Activated CD4-positive, alpha-beta T cell treated with anti-CD3 and anti-CD28 coated beads, Interleukin-10, Interleukin-2, amounts not matched to agents 100 ng/mL and 50 ng/mL, durations not matched to agents 16 hours and 8 hours (primary cell): ENCODE measurements at places on chromosomes 1 and 21.

DNA sequence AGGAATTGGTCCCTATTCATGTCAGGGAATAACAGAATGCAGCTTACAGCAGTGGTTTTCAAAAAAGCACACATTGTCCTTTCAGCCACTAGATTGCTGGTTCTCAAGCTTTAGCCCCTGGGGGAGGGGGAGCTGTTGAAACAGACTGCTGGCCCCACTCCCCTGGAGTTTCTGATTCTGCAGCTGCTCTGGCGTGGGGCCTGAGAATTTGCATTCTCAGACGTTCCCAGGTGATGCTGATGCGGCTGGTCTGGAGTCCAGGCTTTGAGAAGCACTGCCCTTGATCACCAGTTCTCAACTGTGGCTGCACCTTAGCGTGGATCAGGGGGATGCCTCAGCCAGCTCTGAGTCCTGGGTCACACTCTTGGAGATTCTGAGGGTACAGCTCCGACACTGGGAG is 62.7 kb upstream of the LAPTM5 start:
- DNase-seq = no peak

- DNase-seq = peak; percentile 14
Observed at GRCh38 chr1:21290546-21290944, 282 bp upstream of the ECE1 start.

DNA sequence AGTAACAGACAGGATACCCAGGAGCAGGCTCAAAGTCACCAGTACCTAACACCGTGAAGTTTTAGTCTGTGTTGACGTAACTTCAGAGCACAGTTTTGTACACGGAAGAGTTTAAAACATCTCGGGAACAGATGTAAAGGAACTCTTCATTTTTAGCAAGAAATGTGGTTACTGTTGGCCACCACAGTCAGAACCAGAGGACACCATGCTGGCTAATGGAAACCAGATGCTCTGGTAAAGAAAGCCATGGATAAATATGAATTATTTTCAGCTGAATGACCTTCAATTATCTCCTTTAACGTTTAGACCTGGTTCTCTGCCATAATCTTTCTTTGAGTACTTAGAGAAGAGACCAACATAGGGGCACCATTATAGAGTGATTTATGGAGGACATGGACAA is 115.9 kb downstream of the NTMT2 start:
- no peak for DNase-seq

DNA sequence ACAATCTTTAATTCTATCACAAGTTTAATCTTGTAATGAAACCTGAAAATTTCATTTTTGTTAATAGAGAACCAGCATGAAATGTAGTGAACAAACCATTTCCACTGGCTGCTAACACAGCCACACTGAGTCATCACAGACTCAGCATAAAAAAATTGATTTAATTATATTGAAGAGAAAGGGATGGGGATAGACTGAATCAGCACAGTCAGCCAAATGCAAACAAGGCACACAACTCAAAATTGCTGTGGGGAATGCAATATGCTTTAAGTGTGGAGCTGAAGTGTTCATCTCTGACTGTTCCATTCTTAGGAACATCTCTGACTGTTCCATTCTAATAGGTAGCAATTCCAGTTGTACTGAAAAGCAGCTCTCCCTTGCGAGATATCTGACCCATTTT is 299.8 kb downstream of the MRPL39 start:
- DNase-seq = no peak

DNA sequence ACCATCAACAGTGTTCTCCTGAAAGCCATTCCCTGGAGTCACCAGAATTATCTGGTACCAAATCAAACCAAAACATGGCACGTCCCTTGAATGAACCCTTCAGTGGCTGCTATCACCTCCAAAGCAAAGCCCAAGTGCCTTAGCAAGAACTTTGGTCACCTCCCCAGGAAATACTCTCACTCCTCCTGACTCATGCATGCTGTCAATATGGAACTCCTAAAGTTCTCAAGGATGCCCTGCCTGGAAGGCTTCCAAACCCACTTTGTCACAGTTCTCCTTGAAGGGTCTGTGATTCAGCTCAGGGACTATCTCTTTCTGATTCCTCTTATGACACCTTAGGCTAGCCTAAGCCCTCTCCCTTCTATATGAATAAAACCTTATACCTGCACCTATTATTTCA is 146.1 kb upstream of the RUNX1 start:
- no peak for DNase-seq
